Sigmoid colon (tissue), 7 donors: ENCODE measurements at places on chromosomes 11 and 22.

DNA sequence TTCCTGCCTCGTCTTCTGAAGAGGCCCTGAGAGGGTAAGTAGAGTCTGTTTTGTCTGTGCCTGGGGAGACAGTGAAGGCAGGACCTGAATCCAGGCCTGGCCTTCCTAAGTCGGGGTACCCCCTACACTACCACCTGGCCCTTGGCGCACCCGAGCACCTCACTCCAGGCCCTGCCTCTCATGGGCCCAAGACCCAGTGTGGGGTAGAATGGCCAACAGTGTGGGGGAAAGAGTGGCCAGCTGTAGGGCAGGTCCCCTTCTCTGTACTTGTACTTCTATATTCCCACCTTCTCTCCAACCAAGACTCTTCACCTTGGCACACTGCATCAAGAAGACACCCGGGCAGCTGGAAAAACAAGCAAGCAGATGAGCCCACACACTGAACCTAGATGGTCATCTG is 22.4 kb upstream of the BID start:
- no peak for DNase-seq

DNA sequence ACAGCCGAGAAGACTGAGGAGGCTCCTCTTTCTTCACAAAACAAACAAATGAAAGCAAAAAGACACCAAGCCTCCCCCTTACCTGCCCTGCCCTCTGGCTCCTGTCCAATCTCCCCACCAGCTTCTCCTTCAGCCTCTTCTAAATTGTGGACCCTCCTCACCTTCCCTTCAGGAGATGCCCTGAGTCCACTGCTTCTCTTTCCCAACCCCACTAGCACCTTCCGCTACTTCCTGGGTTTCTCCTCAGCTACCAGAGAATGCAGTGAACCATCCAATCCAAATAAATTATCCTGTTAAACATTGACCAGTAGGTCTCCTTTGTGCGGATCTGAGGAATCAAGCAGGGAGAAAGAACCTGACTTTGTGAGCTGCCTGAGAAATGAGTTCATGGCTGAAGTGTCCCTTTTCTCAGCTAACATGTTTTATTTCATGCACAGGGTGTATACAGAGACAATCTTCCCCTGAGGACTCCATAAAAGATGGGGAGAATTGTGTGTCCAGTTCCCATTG is 63.2 kb upstream of the VPREB1 start:
- DNase-seq, result no peak

DNA sequence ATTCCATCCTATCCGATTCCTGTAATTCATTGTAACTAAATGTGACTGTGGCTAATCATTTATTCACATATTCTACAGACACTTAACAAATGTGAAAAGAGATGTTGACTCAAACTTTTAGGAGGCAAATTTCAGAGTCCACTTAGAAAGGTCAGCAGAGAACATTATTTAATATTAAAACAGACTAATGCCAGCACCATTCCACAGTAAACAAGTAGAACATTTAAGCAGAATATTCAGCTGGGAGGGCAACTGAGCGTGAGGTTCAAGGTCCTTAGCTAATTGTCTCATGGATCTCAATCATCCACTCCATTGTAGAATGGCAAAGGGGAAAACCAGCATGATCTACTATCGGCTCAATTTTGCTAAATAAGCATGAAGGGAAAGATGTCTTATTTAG is 5.1 kb upstream of the SLC5A12 start:
- no peak for DNase-seq

- DNase-seq, result no peak
Observed at GRCh38 chr11:88520391-88520790, 182.9 kb upstream of the CTSC start.

DNA sequence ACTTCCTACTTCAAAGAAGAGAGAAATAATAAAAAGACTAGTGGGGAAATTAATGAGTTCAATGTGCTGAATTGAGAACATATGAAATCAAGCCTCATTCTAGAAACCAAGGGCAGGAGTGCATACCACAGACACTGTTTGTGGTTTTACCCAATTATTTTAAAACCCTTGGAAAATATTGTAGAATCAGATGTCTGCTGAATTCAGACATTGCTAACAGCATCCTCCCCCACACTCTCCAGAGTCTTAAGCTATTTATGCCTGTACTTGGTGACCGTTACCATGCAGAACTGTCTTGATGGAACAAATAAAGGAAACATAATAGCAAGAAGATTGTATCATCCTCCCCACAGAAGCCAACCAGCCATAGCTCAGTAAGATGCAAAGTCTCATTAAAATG is 850.1 kb downstream of the NTM start:
- DNase-seq, result no peak

GRCh38 chr22:29733362-29734201 is 13.8 kb downstream of the CABP7 start:
- DNase-seq, result no peak

DNA sequence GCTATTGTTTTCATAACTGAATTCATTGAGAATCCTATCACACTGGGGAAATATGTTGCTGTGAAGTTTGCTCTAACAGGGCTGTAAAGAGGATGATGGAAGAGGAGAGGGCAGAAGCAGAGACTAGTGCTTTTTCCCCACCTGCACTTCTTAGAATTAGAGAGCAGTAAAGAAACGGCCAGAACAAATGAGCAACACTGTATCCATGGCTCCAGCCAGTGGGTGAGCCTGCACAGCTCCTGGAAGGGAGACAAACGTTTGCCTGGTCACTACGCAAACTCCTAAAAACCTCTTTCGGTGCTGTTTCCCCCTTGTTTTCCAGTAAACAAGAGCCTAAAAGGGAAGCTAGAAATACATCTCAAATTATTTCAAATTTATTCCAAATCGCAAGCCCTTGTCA is 22.2 kb upstream of the OR10D3 start:
- DNase-seq, result no peak

- no peak for DNase-seq
Observed at GRCh38 chr11:11400635-11401232, 47.7 kb upstream of the CSNK2A3 start.

GRCh38 chr11:126329644-126330211 is 25.8 kb upstream of the ST3GAL4 start:
- no peak for DNase-seq

DNA sequence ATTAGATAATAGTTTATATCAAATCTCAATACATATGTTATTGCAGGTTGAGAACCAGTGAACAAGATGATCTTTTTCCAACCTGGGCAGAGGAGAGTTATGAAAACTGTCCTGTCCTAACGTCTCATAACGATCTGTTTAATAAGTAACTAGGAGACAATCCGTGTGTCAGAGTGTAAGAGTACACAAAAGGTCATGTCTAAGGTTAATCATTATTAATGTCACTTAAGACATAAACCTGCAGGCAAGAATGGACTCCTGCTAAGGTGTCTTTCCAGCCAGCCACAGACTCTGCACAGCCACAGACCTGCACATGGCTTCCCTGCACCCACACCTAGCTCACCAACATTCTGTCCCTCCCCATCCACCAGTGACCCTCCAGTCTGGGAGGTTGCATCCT is 10.1 kb downstream of the SLC5A4 start:
- no peak for DNase-seq

- DNase-seq, result peak; percentile 76
Observed at GRCh38 chr11:45110562-45110961, 35.9 kb upstream of the PRDM11 start.

- no peak for DNase-seq
Observed at GRCh38 chr11:90235526-90235925, 12.7 kb upstream of the CHORDC1 start.

DNA sequence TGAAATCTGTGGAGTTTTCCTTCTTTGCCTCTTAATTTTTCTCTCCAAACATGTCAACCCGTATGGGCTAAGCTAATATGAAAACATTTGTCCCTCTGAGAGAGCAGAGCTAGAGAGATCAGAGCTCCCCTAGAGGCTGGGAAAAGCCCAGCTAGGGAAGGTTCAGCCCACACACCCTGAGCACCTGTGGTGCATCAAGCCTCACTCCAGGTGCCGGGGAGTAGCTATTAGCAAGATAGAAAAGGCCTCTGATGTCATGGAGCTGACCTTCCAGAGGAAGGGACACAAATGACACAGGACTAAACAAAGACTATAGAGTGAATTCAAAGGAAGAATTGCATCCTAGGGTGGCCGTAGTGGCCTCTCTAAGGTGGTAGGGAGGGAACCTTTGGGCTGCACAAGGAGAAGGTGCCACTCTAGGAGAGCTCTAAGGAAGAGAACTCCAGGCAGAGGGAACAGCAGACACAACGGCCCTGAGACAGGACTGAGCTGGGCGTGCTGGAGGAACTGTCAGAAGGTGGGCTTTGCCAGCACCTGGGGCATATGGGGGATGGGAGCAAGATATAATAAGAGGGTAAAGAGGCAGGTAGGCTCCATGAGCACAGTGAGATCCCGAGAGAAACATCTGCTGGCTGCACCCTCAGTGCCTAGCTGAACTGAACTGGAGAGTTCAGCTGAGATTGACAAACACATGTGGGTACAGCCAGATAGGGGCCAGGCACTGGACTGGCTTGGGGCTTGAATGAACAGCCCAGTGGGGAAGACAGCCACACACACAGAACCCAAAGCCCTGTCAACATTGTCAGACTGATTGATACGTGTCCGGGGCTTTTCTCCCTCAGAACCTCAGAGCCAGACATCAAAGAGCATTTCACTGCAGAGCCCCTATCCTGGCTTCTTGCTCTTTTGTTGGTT is 65.5 kb upstream of the DRD2 start:
- no peak for DNase-seq
